Thyroid gland (tissue), 4 donors: ENCODE measurements at places on chromosomes 7 and 10. TPM values are rescaled to one million over a fixed set of nuclear protein-coding genes. Genes with fewer than 3 reads are reported as not detected.

GRCh38 chr10:50228672-50229071, 22.6 kb downstream of the ASAH2 start:
- no peak overlapping the region for H3K27ac ChIP-seq
- no peak for DNase-seq
- no peak overlapping the region for H3K4me3 ChIP-seq

GRCh38 chr10:64059884-64060283, 538.7 kb downstream of the REEP3 start:
- no peaks in the 10 kb centered on the region for H3K4me1 ChIP-seq
- no peaks in the 10 kb centered on the region for H3K27me3 ChIP-seq

DNA sequence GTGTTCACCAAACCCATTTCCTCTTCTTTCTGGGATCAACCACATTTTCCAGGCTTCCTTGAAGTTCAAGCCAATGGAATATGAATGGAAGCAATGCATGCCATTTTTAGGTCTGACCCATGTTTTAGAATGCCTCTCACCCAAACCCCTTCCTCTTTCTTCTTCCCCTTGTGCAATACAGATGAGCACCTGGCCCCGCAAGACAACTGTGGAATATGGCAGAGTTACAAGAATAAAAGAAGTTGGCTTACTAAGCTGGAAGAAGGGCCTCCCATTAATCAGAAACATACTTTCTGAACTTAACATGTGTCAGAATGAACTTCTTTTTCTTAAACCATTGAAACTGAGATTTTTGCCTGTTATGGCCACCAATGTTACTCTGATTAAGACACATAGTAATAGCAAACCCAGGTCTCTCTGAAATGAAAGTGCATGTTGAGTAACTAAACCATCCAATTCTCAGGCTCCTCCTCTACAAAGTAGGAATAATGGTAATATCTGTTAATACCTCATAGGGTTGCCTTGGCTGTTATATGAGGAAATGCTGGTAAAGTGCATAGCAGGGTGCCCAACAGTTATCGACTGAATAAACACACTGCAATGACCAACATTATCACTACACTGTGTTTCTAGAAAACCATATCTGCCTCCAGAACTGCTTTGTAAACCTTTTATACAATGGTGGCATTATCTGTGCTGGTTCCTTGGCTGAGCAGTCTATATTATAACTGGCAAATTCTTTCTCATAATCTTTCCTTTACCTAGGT, 382.2 kb upstream of the NRP1 start:
- no peak for DNase-seq
- no peaks in the 10 kb centered on the region for H3K36me3 ChIP-seq
- no peak overlapping the region for H3K4me3 ChIP-seq

GRCh38 chr7:129055294-129055816, 444 bp upstream of the TNPO3 start:
- H3K27ac ChIP-seq, result peak overlapping the region; percentile 99
- DNase-seq, result no peak
- H3K36me3 ChIP-seq, result no peaks in the 10 kb centered on the region
- H3K4me3 ChIP-seq, result peak overlapping the region; percentile 71
- no peaks in the 10 kb centered on the region for H3K27me3 ChIP-seq
- peaks cover 29% of the 10 kb centered on the region for H3K4me1 ChIP-seq

GRCh38 chr7:69739190-69739589, 140.9 kb downstream of the AUTS2 start:
- no peak overlapping the region for H3K4me3 ChIP-seq
- H3K4me1 ChIP-seq, result no peaks in the 10 kb centered on the region
- H3K27ac ChIP-seq, result no peak overlapping the region
- no peak for DNase-seq
- no peaks in the 10 kb centered on the region for H3K36me3 ChIP-seq
- H3K27me3 ChIP-seq, result no peaks in the 10 kb centered on the region

GRCh38 chr7:70698219-70698832, 433.6 kb upstream of the GALNT17 start:
- no peak overlapping the region for H3K27ac ChIP-seq
- H3K36me3 ChIP-seq, result no peaks in the 10 kb centered on the region
- H3K27me3 ChIP-seq, result no peaks in the 10 kb centered on the region
- no peak overlapping the region for H3K4me3 ChIP-seq

GRCh38 chr7:151891753-151892152, 14.8 kb upstream of the PRKAG2 start:
- no peaks in the 10 kb centered on the region for H3K27me3 ChIP-seq
- H3K27ac ChIP-seq, result no peak overlapping the region
- H3K36me3 ChIP-seq, result no peaks in the 10 kb centered on the region
- no peaks in the 10 kb centered on the region for H3K4me1 ChIP-seq
- no peak for DNase-seq

DNA sequence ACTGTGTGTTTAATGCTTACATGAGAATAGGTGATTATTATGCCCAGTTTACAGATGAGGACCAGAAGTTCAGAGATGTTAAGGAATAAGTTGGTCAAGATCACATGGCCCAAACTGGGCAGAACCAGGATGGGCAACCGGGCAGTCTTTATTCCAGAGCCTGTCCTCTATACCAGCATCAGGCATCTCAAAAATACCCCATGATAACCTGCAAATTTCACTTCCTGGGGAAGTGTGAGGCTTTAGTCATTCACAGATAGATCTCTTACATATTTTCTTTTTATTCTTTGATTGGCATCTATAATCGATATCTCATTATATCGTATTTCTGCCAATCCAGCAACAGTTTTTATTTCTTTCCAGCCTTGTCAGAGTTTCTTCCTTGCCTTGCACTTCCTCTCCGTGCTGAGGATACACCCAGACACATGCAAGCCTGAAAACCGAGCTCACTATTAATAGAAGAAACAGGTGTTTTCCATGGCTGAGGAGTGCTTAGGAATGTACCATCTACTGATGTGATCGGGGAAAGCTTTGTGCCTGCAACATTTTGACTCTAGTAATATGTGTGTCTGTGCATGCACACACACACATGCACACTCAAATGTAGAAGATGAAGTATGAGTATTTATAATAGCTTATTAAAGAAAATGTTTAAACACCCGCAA, 82.4 kb downstream of the CREM start:
- no peaks in the 10 kb centered on the region for H3K4me1 ChIP-seq
- no peak overlapping the region for H3K27ac ChIP-seq
- no peak overlapping the region for H3K4me3 ChIP-seq
- no peaks in the 10 kb centered on the region for H3K36me3 ChIP-seq
- H3K27me3 ChIP-seq, result no peaks in the 10 kb centered on the region
- no peak for DNase-seq

GRCh38 chr10:102396730-102397151, 1.2 kb downstream of the NFKB2 start:
- peak overlapping the region; percentile 69 for H3K4me3 ChIP-seq
- H3K4me1 ChIP-seq, result peaks cover 12% of the 10 kb centered on the region
- peaks cover 6% of the 10 kb centered on the region for H3K36me3 ChIP-seq
- no peak for DNase-seq
- no peak overlapping the region for H3K27ac ChIP-seq
- H3K27me3 ChIP-seq, result no peaks in the 10 kb centered on the region

GRCh38 chr10:36344240-36345174, 702.4 kb upstream of the FZD8 start:
- H3K36me3 ChIP-seq, result no peaks in the 10 kb centered on the region
- H3K4me1 ChIP-seq, result no peaks in the 10 kb centered on the region
- no peak overlapping the region for H3K4me3 ChIP-seq
- H3K27ac ChIP-seq, result no peak overlapping the region
- DNase-seq, result no peak

DNA sequence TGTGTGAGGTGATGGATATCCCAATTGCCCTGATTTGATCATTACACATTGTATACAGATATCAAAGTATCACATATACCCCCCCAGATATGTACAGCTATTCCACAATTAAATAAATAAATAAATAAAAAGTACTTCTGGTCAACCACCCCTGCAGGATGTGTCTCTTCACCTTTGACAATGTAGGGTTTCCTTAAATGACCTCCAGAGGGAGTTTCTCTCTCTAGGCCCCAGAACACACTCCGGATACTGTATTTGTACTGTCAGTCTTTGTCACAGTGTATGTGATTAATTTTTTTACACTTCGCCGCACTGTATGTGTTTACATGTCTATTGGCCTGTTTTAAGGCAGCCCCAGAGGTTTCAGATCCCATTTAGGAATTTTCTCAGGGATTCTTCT, 123.6 kb downstream of the ADCYAP1R1 start:
- H3K4me1 ChIP-seq, result no peaks in the 10 kb centered on the region
- no peaks in the 10 kb centered on the region for H3K27me3 ChIP-seq
- no peak overlapping the region for H3K27ac ChIP-seq

Gene RSPH10B2
- 0.21 TPM for total RNA-seq

- peaks cover 86% of the 10 kb centered on the region for H3K27me3 ChIP-seq
- peak within 1 kb of the TSS; percentile 14 for H3K4me3 ChIP-seq
- no peak within 1 kb of the TSS for H3K27ac ChIP-seq
- peaks cover 14% of the 10 kb centered on the region for H3K4me1 ChIP-seq
Observed at GRCh38 chr7:27143023-27143949, at the start of gene HOXA5. HOXA5 (minus strand) TSS chr7:27143681; CDS start chr7:27143607, 74 bp downstream.

DNA sequence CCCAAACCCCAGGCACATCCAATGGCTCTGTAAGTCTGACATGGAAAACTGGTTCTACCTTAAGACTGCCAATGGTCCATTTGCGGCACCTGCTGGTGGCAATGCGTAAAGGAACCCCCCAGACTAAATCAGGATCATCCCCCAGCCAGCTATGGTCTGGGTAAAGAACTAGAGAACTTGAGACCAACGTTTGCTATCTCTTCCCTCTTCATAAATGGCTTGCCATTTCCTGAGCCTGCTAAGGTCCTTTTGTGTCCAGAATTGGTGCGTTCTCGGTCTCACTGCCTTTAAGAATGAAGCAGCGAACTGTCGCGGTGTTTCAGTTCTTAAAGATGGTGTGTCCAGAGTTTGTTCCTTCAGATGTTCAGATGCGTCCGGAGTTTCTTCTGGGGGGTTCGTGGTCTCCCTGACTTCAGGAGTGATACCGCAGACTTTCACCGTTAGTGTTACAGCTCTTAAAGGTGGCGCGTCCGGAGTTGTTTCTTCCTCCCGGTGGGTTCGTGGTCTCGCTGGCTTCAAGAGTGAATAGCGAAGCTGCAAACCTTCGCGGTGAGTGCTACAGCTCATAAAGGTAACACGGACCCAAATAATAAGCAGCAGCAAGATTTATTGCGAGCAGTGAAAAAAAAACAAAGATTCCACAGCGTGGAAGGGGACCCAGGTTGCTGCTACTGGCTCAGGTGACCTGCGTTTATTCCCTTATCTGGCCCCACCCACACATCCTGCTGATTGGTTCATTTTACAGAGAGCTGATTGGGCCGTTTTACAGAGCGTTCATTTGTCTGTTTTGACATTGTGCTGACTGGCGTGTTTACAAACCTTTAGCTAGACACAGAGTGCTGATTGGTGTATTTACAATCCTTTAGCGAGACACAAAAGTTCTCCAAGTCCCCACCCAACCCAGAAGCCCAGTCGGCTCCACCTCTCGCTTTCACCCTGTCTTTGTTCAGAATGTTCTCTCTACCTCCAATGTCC, 95.4 kb downstream of the ELMO1 start:
- H3K27me3 ChIP-seq, result no peaks in the 10 kb centered on the region
- no peak overlapping the region for H3K27ac ChIP-seq
- H3K4me3 ChIP-seq, result no peak overlapping the region
- DNase-seq, result no peak
- H3K4me1 ChIP-seq, result peaks cover 42% of the 10 kb centered on the region
- H3K36me3 ChIP-seq, result no peaks in the 10 kb centered on the region

Gene ADCYAP1R1
- 4.6 TPM for total RNA-seq

Gene RBP3
- total RNA-seq, result not detected

- H3K4me3 ChIP-seq, result no peak overlapping the region
- H3K36me3 ChIP-seq, result no peaks in the 10 kb centered on the region
- no peaks in the 10 kb centered on the region for H3K4me1 ChIP-seq
Observed at GRCh38 chr10:77490534-77491314, 146.9 kb downstream of the KCNMA1 start.

- DNase-seq, result no peak
- H3K4me3 ChIP-seq, result no peak overlapping the region
- no peak overlapping the region for H3K27ac ChIP-seq
- no peaks in the 10 kb centered on the region for H3K36me3 ChIP-seq
- H3K27me3 ChIP-seq, result no peaks in the 10 kb centered on the region
Observed at GRCh38 chr10:14552015-14552414, 221.3 kb upstream of the FRMD4A start.

Gene CALML5
- total RNA-seq, result not detected

Gene TBX20
- total RNA-seq, result 0.22 TPM

GRCh38 chr10:118968482-118968881, 61.0 kb upstream of the NANOS1 start:
- no peak overlapping the region for H3K27ac ChIP-seq
- H3K36me3 ChIP-seq, result no peaks in the 10 kb centered on the region
- no peaks in the 10 kb centered on the region for H3K27me3 ChIP-seq
- no peaks in the 10 kb centered on the region for H3K4me1 ChIP-seq

DNA sequence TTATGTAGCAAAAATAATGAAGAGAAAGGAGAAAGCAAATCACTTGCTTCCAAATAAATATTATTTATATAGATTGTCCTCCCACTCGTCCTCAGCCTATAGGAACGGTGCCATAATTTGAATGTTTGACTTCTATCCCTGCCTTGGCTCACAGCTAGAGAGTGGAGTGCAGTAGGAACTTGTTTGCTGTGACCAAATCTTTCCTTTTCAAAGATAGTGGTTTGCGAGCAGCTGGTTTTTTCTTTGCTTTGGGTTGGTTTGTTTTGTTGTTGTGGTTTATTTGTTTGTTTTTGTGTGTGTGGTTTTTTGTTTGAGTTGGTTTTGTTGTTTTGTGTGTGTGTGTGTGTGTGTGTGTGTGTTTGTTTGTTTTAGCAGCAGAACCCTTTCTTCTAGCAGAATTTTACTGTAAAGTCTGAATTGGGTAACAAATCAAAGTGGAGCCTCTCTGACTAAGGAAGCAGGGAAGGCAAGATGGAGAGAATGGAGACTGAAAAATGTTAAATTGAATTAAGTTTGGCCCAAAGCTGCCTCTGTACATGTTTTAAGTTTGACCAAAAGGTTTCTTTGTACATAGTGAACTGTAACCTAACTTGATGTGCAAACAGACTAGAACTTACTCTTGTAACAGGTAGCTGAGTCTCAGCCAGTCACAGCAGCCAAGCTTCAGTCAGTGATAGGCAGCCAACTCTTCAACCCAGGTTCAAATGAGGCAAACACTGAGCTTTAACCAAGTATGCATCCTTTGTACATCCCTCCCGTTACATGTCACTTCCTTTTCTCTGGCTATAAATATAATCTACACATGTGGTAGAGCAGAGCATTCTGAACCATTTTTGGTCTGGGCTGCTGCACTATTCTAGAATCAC, 149.5 kb upstream of the LRGUK start:
- H3K4me3 ChIP-seq, result no peak overlapping the region
- H3K27ac ChIP-seq, result no peak overlapping the region
- no peaks in the 10 kb centered on the region for H3K4me1 ChIP-seq
- no peaks in the 10 kb centered on the region for H3K27me3 ChIP-seq
- no peak for DNase-seq
- no peaks in the 10 kb centered on the region for H3K36me3 ChIP-seq
